ENCODE measurements at places on chromosomes 6 and 20. TPM values are rescaled to one million over a fixed set of nuclear protein-coding genes. Genes with fewer than 3 reads are reported as not detected.

FLRT3 gene
- total RNA-seq, result 6.2 TPM

DNA sequence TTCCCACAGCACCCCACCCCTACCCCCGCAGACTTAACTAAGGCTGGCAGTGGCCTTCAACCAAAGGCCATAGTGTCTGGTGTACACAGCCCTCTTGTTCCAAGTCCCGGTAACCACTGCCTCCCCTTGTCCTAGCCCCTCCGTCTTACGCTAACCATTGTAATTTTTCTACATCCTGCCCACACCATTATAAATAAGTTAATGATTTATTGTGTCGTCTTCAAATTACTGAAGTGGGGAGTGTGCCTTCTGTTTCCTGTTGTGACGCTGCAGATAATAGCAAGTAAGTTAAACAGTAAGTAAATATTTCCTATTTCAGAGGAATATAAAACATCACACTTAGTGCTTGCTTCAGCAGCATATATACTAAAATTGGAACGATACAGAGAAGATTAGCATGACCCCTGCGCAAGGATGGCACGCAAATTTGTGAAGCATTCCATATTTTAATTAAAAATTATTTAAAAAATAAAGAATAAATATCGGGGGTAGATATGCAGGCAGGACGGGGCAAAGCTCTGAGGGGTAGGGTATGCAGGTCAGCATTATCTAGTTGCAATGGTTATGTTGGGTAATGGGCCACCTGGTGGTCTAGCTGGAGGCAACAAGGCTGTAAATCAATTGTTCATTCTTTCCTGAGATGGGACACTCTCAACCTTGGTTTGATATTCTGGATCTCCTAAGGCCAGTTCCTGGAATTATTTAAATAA lies 15.1 kb downstream of the SRSF6 start:
- no peaks in the 10 kb centered on the region for H3K27me3 ChIP-seq
- H3K36me3 ChIP-seq, result no peaks in the 10 kb centered on the region
- no peak overlapping the region for H3K27ac ChIP-seq
- no peak for DNase-seq
- H3K4me1 ChIP-seq, result no peaks in the 10 kb centered on the region
- H3K4me3 ChIP-seq, result no peak overlapping the region

- no peaks in the 10 kb centered on the region for H3K36me3 ChIP-seq
- DNase-seq, result no peak
- H3K4me3 ChIP-seq, result no peak overlapping the region
- no peaks in the 10 kb centered on the region for H3K27me3 ChIP-seq
- no peak overlapping the region for H3K27ac ChIP-seq
- H3K4me1 ChIP-seq, result no peaks in the 10 kb centered on the region
Observed at GRCh38 chr6:31490115-31490873, 7.7 kb upstream of the MICB start.

GRCh38 chr6:30480536-30481156 lies 8.7 kb upstream of the HLA-E start:
- peaks cover 39% of the 10 kb centered on the region for H3K27me3 ChIP-seq
- DNase-seq, result no peak
- no peak overlapping the region for H3K4me3 ChIP-seq
- H3K36me3 ChIP-seq, result no peaks in the 10 kb centered on the region
- no peaks in the 10 kb centered on the region for H3K4me1 ChIP-seq

DNA sequence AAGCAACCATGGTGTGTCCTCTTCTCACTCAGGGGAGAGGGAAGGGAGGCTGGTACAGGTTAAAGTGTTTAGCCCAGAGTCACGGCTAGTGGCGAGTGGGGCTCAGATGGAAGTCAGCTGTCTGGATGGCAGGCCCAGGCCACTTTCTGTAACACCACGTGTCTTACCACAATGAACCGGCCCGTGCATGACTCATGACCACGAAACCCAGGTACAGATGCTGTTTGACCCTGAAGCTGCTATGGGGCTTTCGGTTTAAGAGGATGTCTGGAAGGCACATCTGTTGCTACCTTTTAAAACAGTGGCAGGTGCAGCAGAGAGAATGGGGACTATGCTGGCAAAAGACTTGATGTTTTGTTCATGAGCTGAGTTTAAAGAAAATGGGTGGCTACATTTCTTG lies 36.5 kb upstream of the MPC1 start:
- H3K27ac ChIP-seq, result no peak overlapping the region
- H3K4me1 ChIP-seq, result no peaks in the 10 kb centered on the region
- no peaks in the 10 kb centered on the region for H3K36me3 ChIP-seq
- no peaks in the 10 kb centered on the region for H3K27me3 ChIP-seq
- no peak for DNase-seq

- H3K36me3 ChIP-seq, result no peaks in the 10 kb centered on the region
- no peak overlapping the region for H3K4me3 ChIP-seq
- H3K27me3 ChIP-seq, result no peaks in the 10 kb centered on the region
- no peak for DNase-seq
Observed at GRCh38 chr20:34171640-34172039, 59.6 kb upstream of the EIF2S2 start.

GRCh38 chr6:50539447-50539846 lies 173.9 kb upstream of the TFAP2D start:
- H3K4me3 ChIP-seq, result no peak overlapping the region
- DNase-seq, result no peak
- H3K36me3 ChIP-seq, result no peaks in the 10 kb centered on the region
- H3K4me1 ChIP-seq, result no peaks in the 10 kb centered on the region
- H3K27ac ChIP-seq, result no peak overlapping the region

- H3K4me1 ChIP-seq, result no peaks in the 10 kb centered on the region
- no peaks in the 10 kb centered on the region for H3K36me3 ChIP-seq
- peak overlapping the region; percentile 74 for H3K4me3 ChIP-seq
- H3K27me3 ChIP-seq, result no peaks in the 10 kb centered on the region
Observed at GRCh38 chr6:52994031-52994838, 849 bp downstream of the GSTA4 start.

DNA sequence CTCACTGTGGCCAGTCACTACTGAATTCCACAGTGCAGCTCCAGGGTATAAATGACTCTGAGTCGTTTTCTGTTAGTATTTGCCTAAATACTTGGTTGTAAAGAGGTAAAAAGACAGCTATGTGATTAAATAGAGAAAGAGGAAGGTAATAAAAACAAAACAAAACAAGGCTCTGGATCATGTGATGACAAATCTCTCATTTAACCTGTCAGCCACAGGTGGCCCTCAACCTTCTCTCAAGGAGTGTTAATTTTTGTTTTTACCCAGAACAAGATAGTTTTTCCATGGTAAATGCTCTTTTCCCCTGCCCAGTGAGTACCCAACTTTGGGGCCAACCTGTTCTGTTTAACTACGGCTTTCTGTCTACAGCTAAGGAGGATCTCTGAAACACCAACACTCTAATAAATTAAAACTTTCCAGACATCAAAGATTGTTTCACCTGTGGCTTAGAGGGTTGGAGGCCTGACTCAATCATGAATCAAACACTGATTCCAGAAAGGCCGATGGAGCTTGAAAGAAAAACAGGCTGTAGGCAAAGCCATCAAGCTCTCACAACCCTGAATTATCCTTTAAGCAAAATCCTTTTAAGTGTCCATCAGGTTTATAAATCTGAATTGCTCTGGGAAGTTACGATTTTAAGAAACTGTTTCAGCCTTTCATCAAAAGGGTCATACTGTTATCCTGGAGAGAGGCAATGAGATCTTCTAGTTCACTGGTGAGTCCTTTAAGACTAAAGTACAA lies 81.5 kb upstream of the BCLAF1 start:
- H3K4me3 ChIP-seq, result no peak overlapping the region
- H3K36me3 ChIP-seq, result no peaks in the 10 kb centered on the region
- no peaks in the 10 kb centered on the region for H3K27me3 ChIP-seq
- H3K27ac ChIP-seq, result no peak overlapping the region
- DNase-seq, result no peak

GRCh38 chr6:119348748-119349360 lies 707 bp downstream of the MAN1A1 start:
- no peak for DNase-seq
- H3K4me1 ChIP-seq, result no peaks in the 10 kb centered on the region
- H3K36me3 ChIP-seq, result no peaks in the 10 kb centered on the region

DNA sequence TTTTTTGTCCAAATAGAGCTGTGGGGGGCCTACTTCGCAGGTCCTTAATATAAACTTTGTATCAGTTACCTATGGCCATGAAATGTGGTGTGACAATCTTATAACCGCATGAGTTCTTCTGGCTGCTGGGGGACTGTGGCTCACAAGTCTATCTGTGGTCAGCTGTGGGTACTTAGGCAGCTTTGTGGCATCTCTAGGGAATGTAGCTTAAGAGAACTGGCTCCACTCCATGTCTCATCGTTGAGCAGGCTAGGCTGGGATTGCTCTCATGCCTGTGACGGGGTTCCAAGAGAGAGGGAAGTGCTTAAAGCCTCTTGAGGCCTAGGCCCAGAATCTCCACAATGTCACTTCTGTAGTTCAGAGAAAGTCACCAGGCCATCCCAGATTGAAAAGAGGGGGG lies 140.5 kb downstream of the BTBD3 start:
- no peak overlapping the region for H3K4me3 ChIP-seq
- DNase-seq, result no peak
- no peak overlapping the region for H3K27ac ChIP-seq
- no peaks in the 10 kb centered on the region for H3K27me3 ChIP-seq
- no peaks in the 10 kb centered on the region for H3K4me1 ChIP-seq

DNA sequence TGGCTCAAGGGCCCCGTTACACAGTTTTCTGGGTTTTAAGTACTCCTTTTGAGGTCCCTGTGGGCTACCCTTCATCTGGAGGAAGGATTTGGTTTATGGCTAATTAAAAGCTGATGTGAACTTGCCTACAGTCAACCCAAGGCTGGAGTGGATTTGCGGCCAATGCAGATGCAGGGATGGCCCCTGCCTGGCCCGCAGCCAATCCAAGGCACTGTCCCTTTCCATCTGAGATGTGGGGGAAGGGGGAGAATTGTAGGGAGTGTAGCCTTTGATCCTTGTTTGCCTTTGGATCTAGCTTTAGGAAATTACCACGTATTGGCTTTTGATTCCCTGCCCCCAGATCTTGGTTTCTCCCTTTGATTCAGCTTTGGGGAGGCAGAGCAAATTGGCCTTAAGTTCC lies 128.0 kb upstream of the GGTLC1 start:
- no peak overlapping the region for H3K4me3 ChIP-seq
- H3K27me3 ChIP-seq, result no peaks in the 10 kb centered on the region
- H3K4me1 ChIP-seq, result no peaks in the 10 kb centered on the region
- H3K36me3 ChIP-seq, result no peaks in the 10 kb centered on the region
- H3K27ac ChIP-seq, result no peak overlapping the region

- H3K4me1 ChIP-seq, result peaks cover 20% of the 10 kb centered on the region
- H3K27ac ChIP-seq, result peak overlapping the region; percentile 33
- H3K36me3 ChIP-seq, result no peaks in the 10 kb centered on the region
- no peak overlapping the region for H3K4me3 ChIP-seq
- no peaks in the 10 kb centered on the region for H3K27me3 ChIP-seq
Observed at GRCh38 chr20:21322921-21323331, 19.8 kb downstream of the XRN2 start.

DNA sequence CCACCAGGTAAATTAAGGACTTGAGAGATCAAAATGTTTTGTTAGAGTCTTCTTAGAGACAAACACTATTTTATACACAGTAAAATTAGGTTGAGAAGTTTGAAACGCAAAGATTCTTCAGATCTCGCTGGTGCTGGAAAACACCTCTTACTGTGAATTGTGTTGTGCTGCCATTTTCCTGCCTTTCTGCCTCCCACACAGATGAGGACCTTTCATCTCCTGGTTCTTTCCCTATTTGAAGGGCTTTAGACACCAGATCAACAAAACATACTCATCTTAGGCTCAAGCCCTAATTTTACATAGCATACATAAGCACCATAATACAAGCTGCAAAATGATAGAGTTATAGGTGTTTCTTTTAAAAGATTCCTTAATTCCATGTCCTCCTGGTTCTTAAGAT lies 18.6 kb downstream of the STAU1 start:
- H3K27me3 ChIP-seq, result no peaks in the 10 kb centered on the region
- no peaks in the 10 kb centered on the region for H3K36me3 ChIP-seq
- H3K27ac ChIP-seq, result no peak overlapping the region
- no peak for DNase-seq
- no peak overlapping the region for H3K4me3 ChIP-seq

GRCh38 chr6:102525336-102525735 lies 1131.8 kb downstream of the GRIK2 start:
- no peaks in the 10 kb centered on the region for H3K4me1 ChIP-seq
- no peak overlapping the region for H3K27ac ChIP-seq
- no peaks in the 10 kb centered on the region for H3K27me3 ChIP-seq
- DNase-seq, result no peak

DNA sequence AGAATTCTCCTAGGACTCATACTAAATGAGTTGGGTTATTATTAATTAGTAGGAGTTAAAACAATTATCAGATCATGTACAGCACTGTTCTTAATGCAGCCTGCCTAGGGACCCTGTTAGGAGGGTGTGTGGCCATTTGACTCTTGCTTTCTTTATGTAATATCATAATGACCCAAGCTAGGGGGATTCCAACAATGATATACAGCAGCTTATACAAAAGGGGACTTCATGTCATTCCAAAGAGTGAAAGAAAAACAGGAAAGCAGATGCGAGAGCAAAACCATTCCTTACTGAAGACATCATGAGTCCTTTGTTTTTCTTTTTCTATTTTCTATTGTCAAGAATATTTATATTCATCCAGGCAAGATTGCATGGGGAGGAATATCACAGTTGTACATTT lies 455.2 kb downstream of the PLCB1 start:
- no peaks in the 10 kb centered on the region for H3K27me3 ChIP-seq
- H3K4me3 ChIP-seq, result no peak overlapping the region
- no peak for DNase-seq
- no peaks in the 10 kb centered on the region for H3K36me3 ChIP-seq
- no peaks in the 10 kb centered on the region for H3K4me1 ChIP-seq
- no peak overlapping the region for H3K27ac ChIP-seq

DNA sequence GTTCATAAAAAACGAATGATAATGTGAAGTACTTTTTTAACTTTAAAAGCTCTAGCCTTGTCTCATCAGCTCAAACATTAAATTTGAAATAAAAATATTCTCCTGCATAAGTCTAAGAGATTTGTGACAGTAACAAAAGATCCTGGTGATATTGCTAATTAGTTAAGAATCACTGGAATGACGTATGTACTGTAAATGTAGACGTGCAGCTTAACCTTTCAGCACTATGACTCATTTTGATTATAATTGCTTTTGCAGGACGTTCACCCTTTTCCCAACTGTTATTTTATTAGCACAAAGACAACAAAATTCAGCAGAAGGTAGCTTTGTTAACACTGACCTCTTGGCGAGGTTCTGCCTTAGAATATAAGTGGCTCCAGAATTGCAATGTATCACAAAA lies 68.6 kb downstream of the TENT5A start:
- no peaks in the 10 kb centered on the region for H3K4me1 ChIP-seq
- DNase-seq, result no peak
- no peaks in the 10 kb centered on the region for H3K36me3 ChIP-seq
- H3K27ac ChIP-seq, result no peak overlapping the region

PTCHD4 gene
- 1.9 TPM for total RNA-seq

- H3K36me3 ChIP-seq, result no peaks in the 10 kb centered on the region
- no peak overlapping the region for H3K4me3 ChIP-seq
- no peaks in the 10 kb centered on the region for H3K4me1 ChIP-seq
- DNase-seq, result no peak
- peaks cover 4% of the 10 kb centered on the region for H3K27me3 ChIP-seq
- H3K27ac ChIP-seq, result no peak overlapping the region
Observed at GRCh38 chr20:38674765-38675133, 49.5 kb upstream of the SLC32A1 start.

Measured in breast epithelium (tissue), 4 donors.